ENCODE measurements at places on chromosomes 1 and 21.
A peak's percentile ranks its signal among the peaks of the same experiment; 100 is the strongest.

DNA sequence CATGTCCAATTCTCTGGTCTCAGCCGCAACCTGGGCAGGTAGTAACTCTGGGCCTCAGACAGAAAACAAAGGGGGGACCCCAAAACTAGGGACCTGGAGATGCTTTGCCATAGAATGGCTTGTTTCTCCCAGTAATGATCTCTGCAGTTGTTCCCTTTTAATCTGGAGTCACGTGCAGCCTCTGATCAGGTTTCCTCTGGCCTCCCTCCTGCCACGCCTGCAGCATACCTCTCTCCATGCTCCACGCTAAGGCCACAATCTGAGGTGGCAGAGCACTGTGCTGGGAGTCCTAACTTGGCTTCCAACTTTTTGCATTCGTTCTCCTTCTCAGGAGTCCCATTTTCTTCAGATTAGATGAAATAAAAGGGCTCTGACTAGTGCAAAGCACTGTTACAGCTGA, 1.9 kb downstream of the PABPC4 start:
- DNase-seq, result peak; percentile 50

- no peak for DNase-seq
These were observed 27.2 kb downstream of the IGFN1 start for GRCh38 chr1:201217851-201218250.

GRCh38 chr21:35775778-35776544, 284.4 kb downstream of the SETD4 start:
- no peak for DNase-seq

GRCh38 chr1:200625381-200625824, 4.9 kb upstream of the KIF14 start:
- no peak for DNase-seq

GRCh38 chr1:224495866-224496265, 61.3 kb upstream of the WDR26 start:
- no peak for DNase-seq

DNA sequence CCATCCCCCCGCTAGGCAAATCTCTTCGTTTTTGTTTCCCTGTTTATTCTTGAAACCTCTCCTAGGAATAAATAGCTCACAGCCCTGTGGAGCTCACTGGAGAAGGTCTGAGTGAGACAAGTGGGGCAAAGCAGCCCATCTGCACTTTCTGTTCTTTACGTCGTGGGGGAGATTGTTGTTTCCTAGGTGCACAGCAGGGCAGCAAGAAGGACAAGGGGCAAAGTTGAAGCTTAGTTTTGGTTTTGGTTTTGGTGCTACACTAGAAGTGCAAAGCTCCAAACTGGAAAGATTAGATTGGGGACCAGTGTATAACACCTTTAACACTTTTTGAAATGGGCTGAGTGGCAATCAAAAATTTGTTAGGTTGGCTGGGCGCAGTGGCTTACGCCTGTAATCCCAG, 76.6 kb downstream of the GPR88 start:
- no peak for DNase-seq

- DNase-seq, result peak; percentile 24
These were observed 118.1 kb downstream of the EPHB2 start for GRCh38 chr1:22828484-22829308.

GRCh38 chr21:33391656-33392055, 11.6 kb upstream of the IFNGR2 start:
- no peak for DNase-seq

DNA sequence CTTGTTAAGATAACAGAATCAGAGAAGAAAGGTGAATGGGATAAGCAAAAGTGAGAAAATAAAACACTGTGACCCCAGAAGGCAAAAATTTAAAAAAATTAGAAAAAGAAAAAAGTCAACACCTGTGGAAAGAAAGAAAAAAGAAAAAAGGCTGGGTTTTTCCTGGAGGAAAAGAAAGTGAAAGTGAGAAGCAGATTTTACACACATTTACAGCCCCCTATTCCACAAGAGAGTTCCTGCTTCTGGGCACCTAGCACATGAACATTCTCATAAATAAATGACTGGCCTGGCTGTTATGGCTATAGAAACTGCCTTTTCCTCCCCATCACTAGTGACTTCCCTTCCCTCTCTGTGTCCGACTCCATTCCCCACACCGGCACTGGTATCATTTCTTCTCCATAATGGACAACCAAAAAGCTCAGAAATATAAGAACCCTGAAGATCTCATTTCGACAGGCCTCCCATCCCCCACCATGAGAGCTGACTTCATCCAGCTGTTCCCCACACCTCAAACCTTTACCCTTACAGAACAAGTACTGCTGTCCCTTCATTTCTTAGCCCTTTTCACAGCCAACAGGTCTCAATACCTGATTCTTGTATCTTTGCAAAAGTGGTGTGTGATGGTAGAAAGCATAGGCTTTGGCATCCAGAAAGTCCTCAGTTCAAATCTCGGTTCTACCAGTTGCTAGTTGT, 12.6 kb downstream of the MTF1 start:
- no peak for DNase-seq

DNA sequence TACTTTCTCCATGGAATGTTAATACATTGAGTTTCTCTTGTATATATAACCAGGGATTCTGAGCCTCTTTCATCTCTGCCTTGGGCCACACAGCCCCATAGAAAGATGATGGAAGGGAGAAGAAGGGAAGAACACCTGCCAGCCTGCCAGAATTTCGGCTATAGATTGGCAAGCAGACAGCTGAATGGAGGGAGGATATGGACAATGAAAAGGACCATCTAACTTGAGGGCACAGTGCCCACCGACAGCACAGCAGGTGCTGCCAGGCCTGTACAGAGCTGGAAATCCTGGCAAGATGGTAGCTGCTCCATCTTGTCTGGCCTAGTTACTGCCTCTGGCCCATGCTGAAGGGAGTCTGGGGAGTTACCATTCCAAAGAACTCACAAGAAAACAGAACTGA, 244.3 kb downstream of the FGGY start:
- no peak for DNase-seq

DNA sequence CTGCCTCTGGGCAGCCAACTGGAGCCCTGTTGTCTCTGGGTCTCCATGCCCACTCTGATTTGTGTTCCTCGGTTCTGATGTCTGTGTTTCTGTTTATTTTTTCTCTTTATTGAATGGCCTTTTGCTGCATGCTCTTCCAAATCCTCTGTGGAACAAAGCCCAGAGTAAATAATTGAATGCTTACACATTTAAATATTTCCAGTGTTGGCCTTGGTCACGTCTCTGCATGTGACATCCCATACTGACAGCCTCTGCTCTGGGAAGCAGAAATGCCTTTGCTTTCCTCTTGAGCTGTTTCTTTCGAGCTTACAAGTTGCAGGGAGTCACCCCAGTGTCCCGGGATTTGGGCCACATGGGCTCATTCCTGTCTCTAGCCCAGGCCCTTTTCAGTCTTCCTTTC, 267.9 kb downstream of the PTPRU start:
- peak; percentile 44 for DNase-seq

GRCh38 chr21:38649120-38649519, 150.8 kb upstream of the ERG start:
- no peak for DNase-seq

GRCh38 chr21:46634966-46635323, 529 bp upstream of the PRMT2 start:
- DNase-seq, result peak; percentile 16

DNA sequence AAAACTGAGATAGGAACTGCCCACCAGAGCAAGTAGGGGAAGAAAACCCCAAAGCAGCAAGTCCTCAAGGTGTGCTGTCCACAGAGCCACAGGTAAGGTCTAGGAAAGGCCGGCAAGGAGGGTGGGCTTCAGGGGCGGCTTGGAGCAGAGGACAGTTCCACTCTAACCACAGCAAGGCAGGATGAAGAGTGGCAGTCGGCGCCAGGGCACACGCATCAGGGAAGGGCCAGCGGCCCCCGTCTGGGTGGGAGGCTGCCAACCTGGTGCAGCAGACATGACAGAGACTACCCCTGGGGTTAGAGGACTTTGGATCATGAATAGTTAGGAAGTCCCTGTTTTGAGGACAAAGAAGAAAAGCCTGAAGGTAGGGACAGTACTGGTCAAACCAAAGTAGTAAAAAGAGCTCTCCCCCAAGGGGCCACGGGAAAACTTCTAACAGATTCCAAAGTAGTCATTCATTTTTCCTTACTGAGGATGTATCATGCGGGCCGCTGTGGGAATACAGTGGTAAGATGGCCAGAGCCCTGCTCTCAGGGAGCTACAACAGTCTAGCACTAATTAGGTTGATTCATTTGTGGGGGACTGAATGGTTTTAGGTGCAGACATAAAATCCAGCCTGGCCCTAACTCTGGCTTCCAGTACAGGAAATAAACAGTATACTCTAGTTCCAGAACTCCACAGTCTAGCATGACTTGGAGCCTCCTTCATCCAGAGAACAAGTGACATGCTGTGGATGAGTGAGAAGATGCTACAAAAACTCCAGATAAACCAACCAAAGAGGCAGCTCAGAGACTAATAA, 3.5 kb upstream of the RAP1GAP start:
- no peak for DNase-seq

DNA sequence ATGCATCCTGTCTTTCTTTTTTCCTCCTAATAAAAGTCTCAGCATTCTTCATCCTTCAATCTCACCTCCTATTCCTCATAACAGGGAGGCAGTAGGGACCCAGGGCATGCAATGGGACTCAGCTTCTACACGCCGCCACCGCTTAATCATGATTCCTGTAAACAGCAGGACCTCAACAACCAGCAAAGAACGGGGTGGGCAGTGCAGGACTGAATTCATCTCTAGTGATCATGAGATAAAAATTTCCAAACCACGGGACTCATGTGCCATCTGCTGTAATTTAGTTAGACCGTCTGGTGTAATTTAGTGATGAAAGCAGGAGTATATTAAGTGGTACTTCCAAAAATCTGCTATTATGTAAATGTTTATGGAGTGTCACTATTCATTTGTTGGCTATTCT, 5.4 kb downstream of the PRAMEF12 start:
- DNase-seq, result no peak

GRCh38 chr1:154342836-154343472, 17.6 kb downstream of the ATP8B2 start:
- DNase-seq, result no peak

GRCh38 chr1:172697534-172698002, 38.7 kb downstream of the FASLG start:
- no peak for DNase-seq

DNA sequence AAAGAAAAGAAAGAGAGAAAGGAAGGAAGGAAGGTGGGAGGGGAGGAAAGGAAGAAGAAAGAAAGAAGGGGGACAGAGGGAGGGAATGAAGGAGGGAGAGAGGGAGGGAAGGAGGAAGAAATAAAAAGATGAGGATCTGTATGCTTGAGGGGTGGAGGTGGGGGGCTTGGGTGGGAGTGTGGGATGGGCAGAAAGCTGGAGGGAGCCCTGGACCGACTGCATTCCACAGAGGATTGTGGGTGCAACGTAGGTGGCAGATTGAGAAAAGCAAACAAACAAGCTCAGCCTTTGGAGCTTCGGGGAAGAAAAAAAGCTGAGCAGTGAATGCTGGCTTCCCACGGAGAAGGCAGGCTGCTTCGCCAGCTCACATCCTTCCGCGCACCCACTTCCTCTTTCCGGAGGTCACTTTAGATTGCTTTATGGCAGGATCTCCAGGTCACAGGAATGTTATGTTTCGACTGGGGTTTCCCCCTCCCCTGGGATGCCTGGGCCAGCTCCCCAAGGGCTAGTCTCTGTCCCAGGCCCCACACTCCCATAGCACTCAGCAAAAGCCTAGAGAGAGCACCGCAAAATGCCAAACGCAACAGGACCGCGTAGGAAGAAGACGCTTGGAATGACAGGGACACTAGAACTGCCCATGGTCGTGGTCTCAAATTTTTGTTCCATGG, 20.7 kb upstream of the LGALS8 start:
- peak; percentile 36 for DNase-seq

DNA sequence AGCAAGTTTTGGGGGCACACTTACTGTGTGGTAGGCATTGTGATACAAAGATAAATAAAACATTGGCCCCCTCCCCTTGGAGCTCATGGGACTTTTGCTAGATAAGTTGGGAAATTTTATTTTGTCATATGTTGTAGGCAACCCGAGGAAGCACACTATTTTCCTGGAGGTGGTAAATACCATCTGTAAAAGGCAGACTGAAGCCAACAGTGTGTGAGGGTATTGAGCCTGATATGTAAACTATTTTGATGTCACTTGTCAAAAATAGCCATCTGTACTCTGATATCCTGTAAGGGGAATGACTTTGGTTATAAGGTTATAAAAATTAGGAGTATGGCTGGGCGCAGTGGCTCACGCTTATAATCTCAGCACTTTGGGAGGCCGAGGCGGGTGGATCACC, 30.6 kb downstream of the VANGL2 start:
- no peak for DNase-seq

- no peak for DNase-seq
These were observed 87.6 kb downstream of the LEPR start for GRCh38 chr1:65508051-65508450.

DNA sequence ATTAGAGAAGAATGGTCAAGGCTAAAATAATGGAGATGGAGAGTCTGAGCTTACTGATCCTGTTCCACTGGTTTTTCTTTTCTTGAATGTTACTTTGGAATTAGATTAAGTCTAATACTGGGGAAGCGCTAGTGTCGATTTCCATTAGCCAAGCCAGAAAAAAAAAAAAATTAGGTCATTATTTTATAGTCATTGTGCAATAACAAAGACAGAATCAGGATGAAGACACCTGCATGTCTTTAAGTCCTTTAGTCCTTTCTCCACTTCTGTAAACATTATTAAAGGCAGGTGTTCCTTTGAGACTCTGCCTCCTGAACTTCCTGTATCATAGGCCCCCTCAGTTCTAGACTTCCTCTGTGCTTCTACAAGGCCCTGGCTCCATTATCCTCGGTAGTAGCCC, 42.8 kb downstream of the MYSM1 start:
- DNase-seq, result no peak

DNA sequence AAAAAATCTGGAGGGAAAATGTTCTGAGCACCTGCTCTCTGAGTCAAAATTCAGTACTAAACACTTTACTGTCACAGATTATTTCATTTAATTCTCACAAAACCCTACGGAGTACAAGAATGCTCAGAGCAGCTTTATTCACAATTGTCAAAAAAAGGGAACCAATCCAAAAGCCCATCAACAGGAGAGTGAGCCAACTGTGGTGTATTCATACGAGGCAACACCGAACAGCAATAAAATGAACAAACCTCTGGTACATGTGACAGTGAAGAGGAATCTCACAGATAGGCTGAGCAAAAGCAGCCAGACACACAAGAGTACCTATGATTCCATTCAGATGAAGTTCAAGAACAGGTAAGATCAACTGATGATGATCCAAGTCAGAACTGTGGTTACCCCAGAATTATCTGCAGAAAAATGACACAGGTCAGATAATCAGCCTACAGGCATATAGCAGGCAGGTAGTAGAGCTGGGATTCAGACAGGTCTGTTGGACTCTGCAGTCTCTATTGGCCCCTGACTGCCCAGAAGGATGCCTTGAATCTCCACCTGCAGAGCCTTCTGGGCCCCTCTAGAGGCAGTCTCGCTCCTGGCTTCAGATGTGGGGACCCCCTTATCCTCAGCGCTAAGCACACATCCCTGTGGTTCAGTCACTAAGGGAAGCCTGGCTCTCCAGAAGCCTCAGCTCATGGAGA, 19.2 kb downstream of the SLC9A1 start:
- no peak for DNase-seq

GRCh38 chr1:75274920-75275506, 140.8 kb downstream of the LHX8 start:
- DNase-seq, result no peak

Measured in HAP-1 (cell line).